ENCODE measurements at places on chromosomes 11 and 22.

GRCh38 chr22:44666207-44666585 is 35.8 kb upstream of the PRR5 start:
- no peak for DNase-seq

DNA sequence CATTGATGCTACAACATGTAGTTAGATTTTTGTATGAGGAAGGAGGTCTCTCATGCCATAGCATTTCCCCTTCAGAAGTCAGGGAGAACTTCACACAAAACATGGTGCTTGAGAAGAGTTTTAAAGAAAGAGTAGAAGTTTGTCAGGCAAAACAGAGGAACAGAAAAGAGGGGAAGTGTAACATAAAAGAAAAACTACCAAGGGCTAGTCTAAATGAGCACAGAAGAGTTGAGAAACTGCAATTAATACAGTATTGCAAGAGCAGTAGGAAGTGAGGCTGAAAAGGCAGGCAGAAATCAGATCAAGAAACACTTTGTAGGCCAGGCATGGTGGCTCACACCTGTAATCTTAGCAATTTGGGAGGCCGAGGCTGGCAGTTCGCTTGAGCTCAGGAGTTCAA is 61.0 kb downstream of the FAM168A start:
- DNase-seq = no peak

DNA sequence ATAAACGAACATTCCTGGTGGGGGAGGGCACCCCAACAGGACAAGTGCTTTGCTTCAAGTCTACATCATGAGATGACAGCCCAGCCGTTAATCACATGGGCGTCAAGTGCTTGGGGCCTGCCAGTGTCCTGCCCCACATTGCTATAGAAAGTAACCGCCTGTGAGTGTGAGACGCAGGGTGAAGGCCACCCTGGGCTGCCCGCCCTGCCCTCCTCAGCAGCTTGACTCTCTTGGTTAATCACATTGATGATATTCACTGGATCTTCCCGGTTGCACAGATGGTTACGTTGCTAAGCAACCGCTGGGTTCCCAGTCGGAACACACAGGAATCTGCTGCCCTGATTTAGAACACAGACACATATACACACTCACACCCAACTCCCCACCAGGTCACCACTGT is 79.3 kb downstream of the CTTN start:
- DNase-seq = peak; percentile 35

GRCh38 chr11:12075822-12076821 is 34.3 kb upstream of the MICAL2 start:
- DNase-seq = no peak

- no peak for DNase-seq
These were observed 13.7 kb upstream of the ST3GAL4 start for GRCh38 chr11:126341760-126342161.

DNA sequence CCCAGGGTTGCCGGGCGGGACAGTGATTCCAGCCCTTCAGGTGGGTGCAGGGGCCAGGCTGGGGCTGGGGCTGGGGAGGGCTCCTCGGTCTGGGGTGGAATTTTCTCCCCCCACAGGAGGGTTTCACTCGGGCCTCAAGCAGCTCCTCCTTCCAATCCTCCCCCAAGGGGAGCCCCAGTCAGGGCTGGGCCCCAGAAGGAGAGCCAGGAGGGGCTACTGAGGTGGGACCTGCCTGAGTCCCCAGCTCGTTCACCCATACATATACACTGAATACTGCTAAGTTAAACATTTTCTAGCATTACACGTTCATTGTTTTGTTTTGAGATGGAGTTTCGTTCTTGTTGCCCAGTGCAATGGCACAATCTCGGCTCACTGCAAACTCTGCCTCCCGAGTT is 1.5 kb upstream of the CRACR2B start:
- DNase-seq = no peak

DNA sequence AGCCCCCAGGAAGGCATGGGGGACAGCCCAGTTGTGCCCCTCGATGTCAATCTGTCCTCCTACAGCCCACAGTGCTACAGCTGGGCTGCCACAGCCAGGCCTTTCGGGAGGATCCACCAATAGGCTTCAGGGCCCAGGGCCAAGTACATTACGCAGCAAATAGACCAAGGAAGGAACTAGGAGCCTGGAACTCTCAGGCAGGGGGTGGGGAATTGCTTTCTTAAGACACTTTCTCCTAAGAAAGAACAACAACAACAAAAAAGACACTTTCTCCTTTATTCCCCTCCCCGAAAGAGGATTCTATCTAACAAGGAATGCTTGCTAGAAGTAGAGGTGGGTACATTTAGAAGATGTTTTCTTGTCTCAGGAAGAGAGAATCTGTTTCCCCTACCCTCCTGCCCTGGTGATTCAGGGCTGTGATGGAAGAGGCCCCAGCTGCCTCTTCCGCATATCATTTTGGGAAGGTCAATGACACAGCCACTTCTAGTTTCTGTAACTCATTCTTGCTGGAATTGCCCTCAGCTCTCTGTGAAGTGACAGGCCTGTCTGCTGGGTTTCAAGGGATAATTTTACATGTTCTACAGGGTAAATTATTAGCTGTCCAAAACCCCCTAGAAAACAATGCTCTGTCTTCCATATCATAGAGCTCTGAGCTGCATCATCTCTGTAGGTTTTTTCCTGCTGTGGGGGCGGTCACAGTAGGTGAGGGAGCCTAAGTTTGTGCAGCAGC is 6.0 kb upstream of the MALAT1 start:
- peak; percentile 67 for DNase-seq

- no peak for DNase-seq
These were observed 76.4 kb downstream of the KCNQ1 start for GRCh38 chr11:2521081-2521732.

DNA sequence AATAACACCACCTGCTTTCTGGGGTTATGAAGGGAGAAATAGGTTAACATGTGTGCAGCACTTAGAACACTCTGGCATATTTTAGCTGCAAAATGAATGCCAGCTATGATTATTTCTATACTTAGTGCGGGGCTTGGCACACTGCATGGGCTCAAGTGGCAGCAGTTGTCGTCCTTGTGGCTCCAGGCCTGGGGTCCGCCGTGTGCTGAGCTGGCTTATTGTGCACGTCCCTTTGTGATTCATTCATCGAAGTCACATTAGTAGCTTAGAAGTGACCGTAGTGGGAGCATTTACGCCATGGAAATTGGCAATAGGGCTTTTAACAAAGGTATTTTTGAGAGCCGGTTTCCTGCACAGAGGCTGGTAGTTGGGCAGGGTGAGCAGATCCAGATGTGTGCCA is 4.2 kb downstream of the RASD2 start:
- no peak for DNase-seq

DNA sequence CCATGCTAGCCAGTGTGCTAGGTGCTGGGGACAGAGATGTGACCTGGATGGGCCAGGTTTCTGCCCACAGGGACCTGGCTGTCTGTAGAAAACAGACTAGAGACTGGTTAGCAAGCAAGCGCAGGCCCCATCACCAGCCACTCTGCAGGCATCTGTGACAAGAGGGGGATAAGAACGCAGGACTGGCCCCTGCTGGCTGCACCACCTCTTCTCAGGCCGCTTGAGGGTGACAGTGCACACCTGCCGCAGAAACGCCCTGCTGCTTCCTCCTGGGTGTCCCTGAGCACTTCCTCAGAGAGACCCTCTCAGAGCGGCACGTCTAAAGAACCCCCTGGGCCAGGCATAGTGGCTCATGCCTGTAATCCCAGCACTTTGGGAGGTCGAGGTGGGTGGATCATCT is 5.9 kb upstream of the PICK1 start:
- DNase-seq = no peak

GRCh38 chr11:128889657-128890213 is 1.4 kb upstream of the KCNJ5 start:
- no peak for DNase-seq

DNA sequence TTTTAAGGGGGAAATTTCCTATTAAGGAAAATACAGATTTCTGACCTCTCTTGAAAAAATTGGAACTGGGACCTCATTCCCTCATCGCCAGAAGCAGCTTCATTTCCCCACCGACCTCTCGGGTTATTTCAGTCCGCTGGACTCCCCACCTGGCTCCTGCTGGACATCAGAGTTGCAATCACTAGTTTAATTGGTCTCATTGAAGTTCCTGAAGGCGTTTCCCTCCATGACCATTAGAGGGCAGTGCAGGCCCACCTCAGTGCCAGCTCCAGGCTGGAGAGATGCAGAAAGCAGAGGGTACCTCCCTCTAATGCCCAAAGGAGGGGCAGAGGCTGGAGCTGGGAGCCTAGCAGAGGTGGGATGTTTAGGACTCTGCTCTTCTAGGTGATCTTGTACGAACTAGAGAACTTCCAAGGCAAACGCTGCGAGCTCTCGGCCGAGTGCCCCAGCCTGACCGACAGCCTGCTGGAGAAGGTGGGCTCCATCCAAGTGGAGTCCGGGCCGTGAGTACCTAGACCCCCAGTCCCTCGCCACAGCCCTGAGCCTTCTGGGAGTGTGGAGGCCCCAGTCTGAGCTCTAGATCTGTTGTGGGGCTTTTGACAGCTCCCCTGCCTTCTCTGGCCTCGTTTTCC is 2.7 kb downstream of the CRYBB3 start:
- peak; percentile 8 for DNase-seq

DNA sequence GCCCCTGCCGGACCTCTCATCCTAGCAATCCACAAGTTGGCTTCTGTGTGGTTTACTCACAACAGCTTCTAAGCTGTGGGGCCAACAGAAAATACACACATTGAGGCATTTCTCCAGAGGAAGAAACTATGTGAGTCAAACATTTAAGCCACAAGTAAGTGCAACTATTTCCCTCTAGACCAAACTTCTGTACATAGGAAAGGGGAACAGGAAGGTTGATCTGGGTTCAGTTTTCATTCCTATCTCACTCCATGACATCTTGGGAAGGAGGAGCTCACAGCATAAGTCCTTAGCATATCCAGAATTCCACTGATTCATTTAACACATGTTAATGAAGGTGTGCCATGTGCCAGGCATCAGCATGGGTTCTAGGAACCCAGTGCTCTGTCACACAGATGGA is 72.8 kb upstream of the PICALM start:
- no peak for DNase-seq

DNA sequence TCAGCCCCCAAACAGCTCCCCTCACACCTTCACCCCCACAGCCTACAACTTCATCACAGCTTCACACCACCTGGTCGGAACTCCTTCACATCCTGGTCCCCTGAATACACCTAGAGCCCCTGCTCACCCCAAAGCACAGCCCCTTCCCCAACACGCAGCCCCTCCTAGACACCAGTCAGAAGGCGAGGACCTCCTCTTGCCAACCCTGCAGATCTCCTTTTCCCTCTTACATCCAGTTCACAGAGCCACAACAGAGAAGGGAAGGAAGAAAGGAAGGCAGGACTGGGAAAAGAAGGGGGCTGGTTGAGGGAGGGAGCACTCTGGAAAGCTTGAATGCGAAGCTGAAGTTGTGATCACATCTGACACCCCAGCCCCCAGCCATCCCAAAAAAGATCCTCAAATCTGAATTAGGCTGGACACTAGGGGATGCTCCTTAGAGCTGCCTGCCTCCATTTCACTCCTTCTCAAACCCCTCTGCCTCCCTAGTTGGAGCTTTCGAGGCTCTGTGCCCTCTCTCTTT is 629 bp downstream of the CCKBR start:
- DNase-seq = no peak

GRCh38 chr22:41842996-41843970 is 10.4 kb downstream of the SREBF2 start:
- no peak for DNase-seq

All from amygdala (tissue), 56 donors.